ENCODE measurements at places on chromosomes 6 and 20. TPM values are rescaled to one million over a fixed set of nuclear protein-coding genes. Genes with fewer than 3 reads are reported as not detected.

The POLH gene
- 25.1 TPM for total RNA-seq

The SLC22A16 gene
- not detected for total RNA-seq

The KHDC1L gene
- total RNA-seq: not detected

The FAM83B gene
- total RNA-seq: 44.0 TPM

The ADAM33 gene
- 0.04 TPM for total RNA-seq

The C20orf141 gene
- total RNA-seq: not detected

The MCHR2 gene
- not detected for total RNA-seq

The SRXN1 gene
- total RNA-seq: 92.3 TPM

The PGC gene
- total RNA-seq: not detected

The ETV7 gene
- 0.11 TPM for total RNA-seq

The IL17F gene
- not detected for total RNA-seq

The HTR1E gene
- total RNA-seq: not detected

The MPIG6B gene
- not detected for total RNA-seq

The TMC2 gene
- not detected for total RNA-seq

The METTL24 gene
- not detected for total RNA-seq

The SLC17A9 gene
- 0.34 TPM for total RNA-seq

The DACT2 gene
- 0.16 TPM for total RNA-seq

The RCAN2 gene
- total RNA-seq: 0.23 TPM

The TSPYL4 gene
- total RNA-seq: 4.1 TPM

The GRM1 gene
- not detected for total RNA-seq

The CGA gene
- not detected for total RNA-seq

The IMPG1 gene
- total RNA-seq: not detected

The KIAA1755 gene
- not detected for total RNA-seq

The NTSR1 gene
- total RNA-seq: 0.23 TPM

The SERAC1 gene
- total RNA-seq: 2.4 TPM

The TASP1 gene
- 7.4 TPM for total RNA-seq

The SLC25A27 gene
- 4.4 TPM for total RNA-seq

The FOXA2 gene
- 6.7 TPM for total RNA-seq

The CLPSL1 gene
- total RNA-seq: not detected

The VIP gene
- not detected for total RNA-seq

The TMEM200A gene
- 18.9 TPM for total RNA-seq

The BTNL2 gene
- not detected for total RNA-seq

The GSTA4 gene
- total RNA-seq: 28.6 TPM

The RSPO3 gene
- total RNA-seq: not detected

The NINL gene
- 6.3 TPM for total RNA-seq

The ZDHHC14 gene
- 7.7 TPM for total RNA-seq

The SLC17A2 gene
- total RNA-seq: not detected

The TTLL9 gene
- total RNA-seq: not detected

The BPIFA1 gene
- total RNA-seq: not detected

The NHLRC1 gene
- 2.0 TPM for total RNA-seq

The CST4 gene
- not detected for total RNA-seq

The ASF1A gene
- 10.9 TPM for total RNA-seq

The EYS gene
- total RNA-seq: 0.27 TPM

The PROCR gene
- total RNA-seq: 162 TPM

The RGS19 gene
- total RNA-seq: 20.8 TPM

The ZNF334 gene
- total RNA-seq: 1.1 TPM

The NMBR gene
- total RNA-seq: 0.11 TPM

The HS3ST5 gene
- not detected for total RNA-seq

The SNTA1 gene
- 11.5 TPM for total RNA-seq

The BHLHE23 gene
- total RNA-seq: not detected

The TINAG gene
- total RNA-seq: not detected
